Endodermal cell (in vitro differentiated cells): ENCODE measurements at places on chromosomes 2 and 18. TPM values are rescaled to one million over a fixed set of nuclear protein-coding genes. Genes with fewer than 3 reads are reported as not detected.

DNA sequence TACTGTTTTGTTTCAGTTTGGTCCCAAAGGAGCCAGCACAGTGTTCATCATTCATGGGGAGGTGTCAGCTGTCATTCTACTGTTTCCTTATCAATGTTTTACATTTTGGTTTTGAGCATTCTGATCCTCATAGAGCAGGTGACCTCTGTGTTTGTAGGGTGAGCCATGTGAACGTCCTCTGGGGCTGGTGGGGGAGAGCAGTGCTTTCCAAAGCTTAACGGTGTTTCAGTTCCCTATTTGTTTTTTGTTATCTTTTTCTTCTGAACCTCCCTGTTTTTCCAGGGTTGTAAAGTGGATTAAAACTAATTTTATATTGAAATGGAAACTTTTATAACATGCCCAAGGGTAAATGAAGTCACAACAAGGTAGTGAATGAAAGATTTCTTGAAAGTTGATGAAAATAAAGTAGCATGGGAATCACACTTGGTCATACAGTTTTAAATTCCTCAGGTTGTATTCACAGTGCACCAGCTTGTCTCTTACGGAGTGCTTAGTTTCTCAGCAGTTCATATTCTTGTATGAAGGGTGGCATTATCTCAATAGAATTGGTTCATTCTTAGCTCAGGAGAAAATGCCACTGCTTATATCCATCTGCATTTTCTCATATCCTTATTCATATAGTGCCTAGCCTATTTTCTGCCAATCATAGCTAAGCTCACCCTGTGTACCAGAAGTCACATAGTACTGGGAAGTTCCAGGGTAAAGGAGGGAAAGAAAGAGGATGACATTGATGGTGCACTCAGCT lies 54.5 kb downstream of the MAP4K4 start:
- no peak overlapping the region for H3K4me3 ChIP-seq
- H3K36me3 ChIP-seq = no peaks in the 10 kb centered on the region

MEIS1 gene
- total RNA-seq = 1.8 to 3.0 TPM (median 2.8 TPM) in 3 replicates

- no peak for DNase-seq
- no peaks in the 10 kb centered on the region for H3K4me1 ChIP-seq
- H3K4me3 ChIP-seq = no peak overlapping the region
- H3K36me3 ChIP-seq = no peaks in the 10 kb centered on the region
- H3K27ac ChIP-seq = no peak overlapping the region
Observed at GRCh38 chr2:123953846-123954245, 71.2 kb upstream of the CNTNAP5 start.

ANKRD62 gene
- total RNA-seq = not detected in 3 replicates

- no peaks in the 10 kb centered on the region for H3K36me3 ChIP-seq
- no peaks in the 10 kb centered on the region for H3K4me1 ChIP-seq
- H3K27me3 ChIP-seq = peaks cover 5% of the 10 kb centered on the region
- H3K4me3 ChIP-seq = no peak overlapping the region
- no peak for DNase-seq
Observed at GRCh38 chr18:32156855-32157254, 33.0 kb upstream of the MEP1B start.

DNA sequence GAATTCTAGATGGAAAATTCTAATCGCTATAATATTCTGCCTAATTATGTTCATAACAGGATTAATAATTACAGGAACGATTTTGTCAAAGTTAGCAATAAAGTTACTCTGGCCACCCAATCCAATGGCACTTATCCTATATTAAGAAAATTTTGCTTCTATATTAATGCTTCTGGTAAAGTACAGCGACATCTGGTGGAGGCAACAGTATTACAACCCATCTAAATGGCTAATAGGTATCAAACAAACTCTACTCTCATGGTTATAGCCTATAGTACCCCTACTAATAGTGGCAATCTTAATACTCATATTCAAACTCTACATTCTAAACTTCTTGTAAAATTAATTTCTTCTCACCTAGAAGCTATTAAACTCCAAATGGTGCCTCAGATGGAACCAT lies 1084.7 kb upstream of the LRRTM1 start:
- no peak overlapping the region for H3K27ac ChIP-seq
- no peaks in the 10 kb centered on the region for H3K4me1 ChIP-seq
- H3K4me3 ChIP-seq = peak overlapping the region; percentile 60
- peaks cover 6% of the 10 kb centered on the region for H3K36me3 ChIP-seq
